RPMI8226 (cell line): ENCODE measurements at places on chromosomes 2 and 18.

DNA sequence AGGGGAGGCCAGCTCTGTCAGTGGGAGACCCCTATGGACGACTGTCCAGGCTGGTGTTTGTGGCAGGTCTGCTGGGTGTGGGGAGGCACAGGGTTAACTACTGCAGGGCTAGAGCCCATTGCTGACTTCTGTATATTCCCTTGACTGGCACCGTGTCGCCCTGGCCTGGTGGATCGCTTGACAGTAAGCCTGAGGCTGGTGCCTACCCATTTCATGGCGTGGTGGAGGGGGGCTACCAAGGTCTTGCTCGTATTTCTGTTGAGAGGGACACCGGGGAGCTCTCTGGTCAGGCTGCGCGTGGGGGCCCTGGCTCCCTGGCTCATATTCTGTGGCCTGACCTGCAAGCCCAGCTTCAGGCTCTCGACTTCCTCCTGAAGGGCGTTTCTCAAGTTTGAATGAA lies 119.7 kb downstream of the ACOXL start:
- DNase-seq: no peak

- no peak for DNase-seq
These were observed 400.5 kb downstream of the TMX3 start for GRCh38 chr18:68314403-68314802.

GRCh38 chr2:219596954-219597551 lies 604 bp upstream of the STK11IP start:
- no peak for DNase-seq

- no peak for DNase-seq
These were observed 5.0 kb upstream of the CHST10 start for GRCh38 chr2:100422320-100423055.

DNA sequence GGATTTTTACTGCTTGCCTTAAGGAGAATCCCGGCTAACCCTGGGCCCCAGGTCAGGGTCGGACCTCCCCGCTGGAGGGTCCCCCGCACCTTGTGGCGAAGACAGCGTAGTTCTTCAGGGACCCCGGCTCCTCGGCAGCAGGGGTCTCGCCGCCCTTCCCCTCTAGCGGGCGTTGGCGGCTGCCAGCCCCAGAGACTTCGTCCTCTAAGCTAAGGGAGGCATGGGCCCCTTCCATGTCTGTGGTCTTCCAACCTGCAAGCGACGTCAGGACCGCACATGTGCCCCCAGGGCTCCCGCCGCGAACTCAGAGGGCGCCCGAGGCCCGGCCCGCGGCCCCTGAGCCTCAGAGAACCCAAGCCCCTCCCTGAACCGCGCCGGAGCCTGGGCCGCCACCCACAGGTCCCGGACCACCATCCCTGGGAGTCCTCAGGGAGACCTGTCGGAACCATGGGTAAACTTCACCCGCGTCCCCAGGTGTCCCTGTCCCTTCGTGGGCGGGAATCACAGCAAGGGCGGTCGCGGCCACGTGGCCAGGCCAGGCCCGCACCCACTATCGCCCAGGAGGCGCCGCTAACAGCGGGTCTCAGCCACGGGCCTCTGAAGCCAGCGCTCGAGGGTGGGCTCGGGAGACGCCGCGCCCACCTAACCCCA lies 562 bp downstream of the ANKMY1 start:
- DNase-seq: no peak

GRCh38 chr2:37550190-37550589 lies 121.3 kb downstream of the CDC42EP3 start:
- DNase-seq: no peak

GRCh38 chr2:71226096-71226964 lies 573 bp downstream of the PAIP2B start:
- DNase-seq: peak; percentile 93

DNA sequence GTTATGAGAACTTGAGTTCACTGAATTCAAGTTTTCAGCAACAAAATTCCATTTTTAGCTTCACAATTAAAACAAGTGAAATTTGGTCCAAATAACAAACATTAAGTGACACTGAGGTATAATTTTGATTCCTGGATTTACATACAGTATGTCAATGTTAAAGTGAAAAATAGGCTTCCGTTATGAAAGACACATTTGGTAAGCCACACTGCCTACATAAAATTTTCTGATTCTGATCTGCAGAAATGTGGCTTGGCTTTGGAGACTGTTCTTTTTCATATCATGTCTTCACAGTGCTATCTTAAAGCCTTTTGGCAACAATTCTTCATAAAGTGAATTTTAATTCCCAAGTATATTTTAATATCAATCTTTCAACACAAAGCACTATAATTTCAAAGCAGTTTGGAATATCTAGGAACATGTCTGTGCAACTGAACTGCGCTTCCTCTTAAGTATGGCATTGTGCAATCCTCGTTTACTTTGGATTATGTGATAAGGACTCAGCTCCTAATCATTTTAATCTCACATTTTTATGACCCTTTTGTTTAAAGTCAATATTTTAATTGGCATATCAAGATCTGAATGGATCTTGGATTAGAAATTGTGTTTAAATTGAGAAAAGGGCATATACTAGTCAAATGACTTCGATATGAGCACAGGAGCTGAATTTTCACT lies 60.0 kb downstream of the RBMS1 start:
- DNase-seq: no peak
